ENCODE measurements at places on chromosomes 1 and 21.

- DNase-seq: peak; percentile 82
Observed at GRCh38 chr1:23019863-23020625, 776 bp downstream of the KDM1A start.

GRCh38 chr1:201284636-201285035 is 1.3 kb downstream of the PKP1 start:
- no peak for DNase-seq

- no peak for DNase-seq
Observed at GRCh38 chr1:18840145-18840544, 19.3 kb downstream of the TAS1R2 start.

DNA sequence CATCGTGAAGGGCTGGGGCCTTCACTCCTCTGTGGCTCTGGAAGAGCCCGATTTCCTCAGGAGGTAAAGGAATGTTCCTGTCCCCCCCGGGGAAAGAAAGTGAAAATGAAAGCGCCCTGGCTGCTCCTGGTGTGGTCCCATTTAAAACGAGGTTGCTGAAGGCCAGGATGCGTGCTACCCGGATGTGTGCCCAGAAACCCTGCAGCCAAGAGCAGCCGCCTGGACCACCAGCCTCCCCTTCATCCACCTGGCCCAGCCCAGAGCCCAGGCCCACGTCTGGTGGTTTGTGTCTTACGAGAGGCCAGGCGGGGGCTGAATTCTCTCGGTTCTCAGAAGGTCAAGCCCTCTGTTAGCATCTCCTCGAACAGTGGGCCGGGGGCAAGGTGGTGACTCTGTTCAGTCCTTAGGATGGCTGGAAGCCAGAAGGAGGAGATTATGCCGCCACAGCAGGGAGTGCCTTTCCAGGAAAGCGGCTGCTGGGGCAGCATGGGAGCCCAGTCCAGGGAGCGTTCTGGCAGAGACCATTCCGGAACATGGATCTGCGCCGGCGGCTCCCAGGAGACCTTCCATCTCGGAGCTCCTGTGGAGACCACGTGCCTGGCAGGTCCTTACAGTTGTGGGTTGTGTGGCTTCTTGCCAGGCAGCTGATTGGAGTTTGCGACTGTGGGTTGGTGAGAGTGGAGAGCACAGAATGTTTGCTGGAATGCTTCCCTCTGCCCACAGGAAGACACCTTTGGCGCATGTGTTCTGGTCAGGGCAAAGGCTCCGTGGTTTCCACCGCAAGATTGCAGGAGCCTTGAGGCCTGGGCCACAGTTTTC is 1.4 kb downstream of the GUK1 start:
- DNase-seq: no peak

DNA sequence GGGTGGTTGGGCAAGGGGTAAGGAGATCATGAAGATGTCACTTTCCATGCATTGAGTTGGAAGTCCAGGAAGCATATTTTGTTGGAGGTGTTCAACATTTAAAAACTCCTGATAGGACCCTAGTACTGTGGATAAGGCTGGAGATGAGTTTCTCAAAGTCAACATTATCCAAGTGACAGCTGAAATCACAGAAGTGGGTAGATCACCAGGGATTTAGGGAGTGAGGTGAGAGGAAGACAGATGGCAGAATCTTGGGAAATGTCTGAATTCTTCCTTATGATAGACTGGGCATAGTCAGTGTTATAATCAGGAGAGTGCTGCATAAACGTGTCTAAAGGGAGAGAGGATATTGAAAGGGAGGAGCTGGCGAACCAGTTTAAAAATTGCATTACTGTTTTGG is 5.3 kb upstream of the RASAL2 start:
- no peak for DNase-seq

DNA sequence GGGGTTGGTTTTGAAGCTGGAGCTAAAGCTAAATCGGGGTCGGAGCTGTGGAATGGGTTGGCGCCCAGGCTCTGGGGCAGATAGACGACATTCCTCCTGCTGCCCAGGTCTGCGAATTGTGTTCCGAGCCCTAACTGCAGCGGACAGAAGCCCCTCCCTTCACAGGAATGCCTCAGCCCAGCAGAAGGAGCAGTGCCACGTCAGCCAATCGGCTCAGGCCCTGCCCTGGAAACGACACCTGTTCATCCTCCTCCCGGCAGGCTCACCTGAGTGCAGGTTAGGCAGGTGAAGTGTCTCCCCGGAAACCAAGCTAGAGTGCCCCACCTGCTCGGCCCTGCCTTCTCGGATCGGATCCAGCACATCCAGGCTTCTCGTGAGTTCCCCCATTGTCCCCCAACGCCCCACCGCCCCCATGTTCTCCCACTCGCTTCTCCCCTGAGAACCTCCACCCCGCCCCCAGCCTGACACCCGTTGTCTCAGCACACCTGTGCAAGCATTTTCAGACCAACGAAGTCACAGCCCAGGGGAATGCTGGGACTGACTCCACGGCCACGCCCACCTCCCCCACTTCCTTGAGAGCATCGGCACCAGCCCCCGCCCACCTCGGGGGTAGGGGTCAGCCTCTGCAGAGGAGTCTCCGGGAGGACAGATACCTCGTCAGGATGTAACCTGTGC is 775 bp downstream of the TMEM125 start:
- peak; percentile 32 for DNase-seq

- DNase-seq: peak; percentile 6
Observed at GRCh38 chr1:101697072-101697471, 299.7 kb downstream of the OLFM3 start.

- no peak for DNase-seq
Observed at GRCh38 chr1:92934395-92935378, 26.6 kb downstream of the DIPK1A start.

DNA sequence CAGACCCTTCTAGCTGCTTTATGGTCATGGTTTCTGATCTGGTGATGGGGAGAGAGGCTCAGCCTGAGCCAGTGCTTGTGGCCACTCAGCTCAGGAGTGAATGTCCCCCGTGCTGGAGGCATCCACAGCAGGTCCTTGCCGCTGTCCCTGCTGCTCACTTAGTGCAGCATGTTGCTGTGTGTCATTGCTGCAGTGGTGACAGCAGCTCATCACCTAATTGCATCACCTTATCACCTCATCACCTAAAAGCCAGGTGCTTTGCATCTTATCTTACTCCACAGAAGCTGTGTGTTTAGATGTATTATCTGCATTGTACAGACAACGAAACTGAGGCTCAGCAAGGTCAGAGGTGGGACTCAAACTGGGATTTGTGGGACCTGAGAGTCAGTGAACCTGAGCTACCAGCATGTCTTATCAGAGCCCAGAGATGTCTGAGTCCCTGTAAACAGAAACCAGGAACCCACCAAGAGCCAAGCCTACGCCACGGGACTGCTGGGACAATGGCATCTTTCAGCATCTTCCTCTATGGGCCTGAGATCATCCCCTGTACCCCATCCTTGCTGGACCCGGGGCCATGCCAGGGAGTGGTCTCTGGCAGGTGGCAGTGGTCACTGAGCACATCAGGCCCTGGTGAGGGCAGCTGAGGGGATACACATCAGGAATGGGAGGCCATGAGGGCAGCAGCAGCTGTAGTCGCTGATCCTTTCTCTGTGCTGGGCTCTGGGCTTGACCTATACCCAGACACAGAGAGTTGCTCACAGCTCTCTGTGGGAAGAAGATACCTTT is 6.5 kb downstream of the PODN start:
- DNase-seq: no peak

DNA sequence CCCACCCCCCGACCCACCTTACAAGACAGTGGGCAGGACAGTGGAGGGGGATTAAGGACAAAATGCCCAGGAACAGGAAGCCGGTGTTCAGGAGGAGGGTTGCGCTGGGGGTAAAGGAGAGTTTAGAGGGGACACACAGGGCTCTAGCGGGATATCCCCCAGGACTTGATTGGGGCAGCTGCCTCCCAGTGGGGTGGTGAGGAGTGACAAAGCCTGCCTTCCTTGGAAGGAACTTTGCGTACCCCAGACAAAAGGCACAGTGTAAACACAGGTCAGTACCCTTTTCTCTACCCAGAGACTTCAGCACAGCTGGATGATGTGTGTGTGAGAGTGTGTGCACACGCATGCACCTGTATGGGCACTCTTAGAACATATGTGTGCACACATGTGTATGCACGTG is 51.7 kb upstream of the BCAR3 start:
- no peak for DNase-seq

DNA sequence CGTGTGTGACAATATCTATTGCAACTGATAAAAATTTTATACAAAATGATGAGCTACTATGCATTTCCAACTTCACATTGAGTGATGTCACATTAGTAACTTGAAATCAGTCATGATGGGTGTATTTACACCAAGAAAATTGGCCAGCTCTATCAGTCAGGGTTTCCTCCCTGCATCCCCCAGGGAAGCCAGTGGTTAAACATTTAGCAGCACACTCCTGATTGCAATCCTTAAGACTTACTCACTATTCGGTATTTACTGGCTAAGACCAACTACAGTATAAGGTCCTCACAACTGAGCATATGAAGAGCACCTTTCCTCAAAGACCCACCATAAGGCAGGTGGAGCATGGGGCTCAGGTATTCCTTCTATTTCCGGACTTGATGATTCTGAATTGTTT is 41.3 kb upstream of the PTGFRN start:
- no peak for DNase-seq

DNA sequence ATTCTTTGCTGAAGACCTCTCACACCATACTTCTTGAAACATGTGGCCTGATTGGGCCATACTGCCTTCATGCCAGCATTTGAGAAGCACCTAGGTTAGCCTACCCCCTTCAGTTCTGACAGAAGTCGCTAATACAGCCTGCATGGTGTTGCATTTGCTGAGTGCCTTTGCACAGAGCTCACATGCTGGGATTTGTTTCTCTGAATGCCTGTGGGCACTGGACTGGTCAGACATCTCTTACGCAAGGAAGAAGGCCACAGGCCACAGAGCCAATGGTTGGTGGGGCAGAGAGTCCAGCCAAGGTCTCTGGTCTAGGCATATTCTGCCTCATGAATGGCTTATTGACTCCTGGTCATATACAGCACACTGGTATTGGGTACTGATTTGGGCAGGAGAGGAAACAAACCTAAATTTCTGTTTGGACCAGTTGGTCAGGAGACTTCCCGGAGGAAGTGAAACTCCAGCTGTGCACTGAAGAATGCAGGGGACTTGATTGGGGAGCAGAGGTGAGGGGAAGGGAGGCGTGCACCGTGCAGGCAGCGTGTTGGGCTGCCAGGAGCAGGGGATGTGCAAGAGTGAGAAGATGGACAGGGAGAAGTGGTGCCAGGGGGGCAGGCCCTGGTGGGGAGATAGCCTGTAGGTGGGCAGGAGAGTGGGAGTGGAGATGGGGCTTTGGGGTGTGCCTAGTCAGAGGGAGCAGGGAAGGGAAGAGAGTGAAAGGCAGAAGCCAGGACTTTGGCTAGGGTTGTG is 18.1 kb downstream of the URB2 start:
- no peak for DNase-seq

DNA sequence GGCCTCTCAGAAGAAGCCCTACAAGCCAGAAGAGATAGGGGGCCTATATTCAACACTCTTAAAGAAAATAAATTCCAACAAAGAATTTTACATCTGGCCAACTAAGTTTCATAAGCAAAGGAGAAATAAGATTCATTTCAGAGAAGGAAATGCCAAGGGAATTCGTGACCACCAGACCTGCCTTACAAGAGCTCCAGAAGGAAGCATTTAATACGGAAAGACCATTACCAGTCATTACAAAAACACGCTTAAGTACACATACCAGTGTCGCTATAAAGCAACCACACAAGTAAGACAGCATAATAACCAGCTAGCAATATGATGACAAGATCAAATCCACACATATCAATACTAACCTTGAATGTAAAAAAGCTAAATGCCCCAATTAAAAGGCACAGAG is 704.9 kb upstream of the CHRM3 start:
- no peak for DNase-seq

- no peak for DNase-seq
Observed at GRCh38 chr21:39114871-39115575, 68.2 kb downstream of the PSMG1 start.

DNA sequence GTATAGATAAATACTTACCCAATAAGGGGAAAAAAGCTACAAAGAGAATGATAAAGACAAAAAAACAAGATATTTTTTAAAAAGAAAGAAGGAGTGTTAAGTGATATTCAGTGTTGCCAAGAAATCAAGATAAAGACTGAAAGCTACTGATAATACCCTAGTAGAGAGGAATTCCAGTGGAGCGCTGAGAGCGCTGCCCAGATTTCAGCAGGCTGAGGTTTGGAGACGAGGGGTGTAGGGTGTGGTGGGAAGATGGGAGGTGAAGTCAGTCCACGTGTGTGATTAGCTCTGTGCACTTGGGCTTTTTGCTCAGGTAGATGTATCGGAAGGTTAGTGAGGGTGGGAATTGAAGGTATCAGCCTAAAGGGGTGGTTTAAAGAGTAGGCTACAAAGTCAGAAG is 47.8 kb downstream of the FMN2 start:
- DNase-seq: no peak

- DNase-seq: no peak
Observed at GRCh38 chr1:39623053-39623452, 16.4 kb downstream of the HEYL start.

DNA sequence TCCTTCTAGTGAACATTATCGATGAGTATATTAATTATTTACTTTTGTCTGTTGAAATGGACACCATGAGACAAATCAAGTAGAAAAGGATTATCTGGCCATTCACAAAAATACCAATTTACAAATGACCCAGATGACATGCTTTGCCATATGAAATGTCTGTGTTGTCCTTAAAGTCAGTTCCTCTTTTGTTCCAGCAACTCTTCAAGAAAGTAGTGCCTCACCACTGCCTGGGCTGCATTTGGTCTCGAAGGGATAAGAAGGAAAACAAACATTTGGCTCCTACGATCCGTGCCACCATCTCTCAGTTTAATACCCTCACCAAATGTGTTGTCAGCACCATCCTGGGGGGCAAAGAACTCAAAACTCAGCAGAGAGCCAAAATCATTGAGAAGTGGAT is 79.6 kb downstream of the RGL1 start:
- no peak for DNase-seq

DNA sequence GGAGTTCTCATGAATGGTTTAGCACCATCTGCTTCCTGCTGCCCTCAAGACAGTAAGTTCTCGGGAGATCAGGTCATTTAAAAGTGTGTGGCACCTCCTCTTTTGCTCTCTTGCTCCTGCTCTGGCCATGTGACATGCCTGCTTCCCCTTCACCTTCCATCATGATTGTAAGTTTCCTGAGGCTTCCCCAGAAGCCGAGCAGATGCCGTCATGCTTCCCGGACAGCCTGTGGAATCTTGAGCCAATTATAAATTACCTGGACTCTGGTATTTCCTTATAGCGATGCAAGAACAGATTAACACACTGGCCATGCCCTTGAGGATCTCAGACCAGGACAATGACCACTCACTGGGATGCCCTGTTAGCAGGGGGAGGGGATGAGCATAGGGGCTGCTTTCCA is 212.3 kb downstream of the MATN1 start:
- no peak for DNase-seq

All from common myeloid progenitor, CD34-positive (primary cell).